ENCODE measurements at places on chromosomes 3 and 15.
A peak's percentile ranks its signal among the peaks of the same experiment; 100 is the strongest.

DNA sequence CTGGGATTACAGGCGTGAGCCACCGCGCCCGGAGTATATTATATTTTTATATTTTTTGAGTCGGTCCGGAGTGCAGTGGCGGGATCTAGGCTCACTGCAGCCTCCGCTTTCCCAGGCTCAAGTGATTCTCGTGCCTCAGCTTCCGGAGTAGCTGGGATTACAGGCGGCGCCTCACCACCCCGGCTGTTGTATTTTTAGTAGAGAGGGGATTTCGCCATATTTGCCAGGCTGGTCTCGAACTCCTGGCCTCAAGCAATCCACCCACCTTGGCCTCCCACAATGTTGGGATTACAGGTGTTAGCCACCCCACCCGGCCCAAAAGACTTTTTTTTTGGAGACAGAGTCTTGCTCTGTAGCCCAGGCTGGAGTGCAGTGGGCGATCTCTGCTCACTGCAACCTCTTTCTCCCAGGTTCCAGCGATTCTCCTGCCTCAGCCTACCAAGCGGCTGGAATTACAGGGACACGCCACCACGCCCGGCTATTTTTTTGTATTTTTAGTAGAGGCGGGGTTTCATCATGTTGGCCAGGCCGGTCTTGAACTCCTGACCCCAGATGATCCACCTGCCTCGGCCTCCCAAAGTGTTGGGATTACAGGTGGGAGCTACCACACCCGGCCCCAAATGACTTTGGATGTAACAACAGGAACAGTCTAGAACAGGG is 1.0 kb downstream of the ZNF589 start:
- DNase-seq, result no peak

DNA sequence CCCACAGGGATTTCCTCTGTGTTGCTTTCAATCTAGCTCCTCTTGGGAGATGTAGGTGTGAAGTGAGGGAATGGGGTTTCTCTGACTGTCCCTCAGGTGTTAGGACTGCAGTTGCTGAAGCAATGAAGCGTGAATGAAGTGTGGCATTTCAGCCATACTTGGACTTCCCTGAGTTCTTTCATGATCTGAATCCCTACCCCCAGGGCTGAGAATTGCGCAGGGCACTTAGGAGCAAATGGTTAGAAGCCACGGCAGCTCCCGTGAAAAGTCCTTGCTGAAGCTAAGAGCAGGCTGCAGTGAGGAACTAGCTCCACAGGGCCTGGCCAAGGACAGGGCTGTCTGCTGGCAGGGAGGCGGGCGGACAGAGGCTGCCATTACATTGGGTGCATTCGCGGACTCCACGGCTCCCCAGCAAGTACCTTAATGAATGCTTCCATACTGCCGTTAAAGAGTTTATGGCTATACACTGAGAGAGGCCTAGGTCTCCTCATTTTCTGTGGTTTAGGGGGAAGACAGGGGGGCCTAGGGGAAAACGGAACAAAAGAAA is 69.0 kb upstream of the RAD18 start:
- no peak for DNase-seq

DNA sequence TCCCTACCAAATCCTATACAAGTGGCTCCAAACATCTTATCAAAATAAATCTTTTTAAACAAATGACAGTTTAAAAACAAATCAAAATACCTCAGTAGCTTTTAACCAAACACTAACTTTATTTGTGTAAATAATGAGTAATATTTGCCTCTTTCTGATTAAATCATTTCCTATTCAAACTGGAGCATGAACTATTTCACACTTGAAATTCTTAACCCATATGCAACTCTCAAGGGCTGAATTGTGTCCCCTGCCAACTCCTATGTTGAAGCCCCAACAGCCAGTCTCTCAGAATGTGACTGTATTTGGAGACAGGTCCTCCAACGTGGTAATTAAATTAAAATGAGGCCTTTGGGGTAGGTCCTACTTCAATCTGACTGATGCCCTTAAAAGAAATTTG is 55.9 kb upstream of the MCTP2 start:
- DNase-seq, result no peak

GRCh38 chr3:173351886-173352285 is 45.7 kb upstream of the NLGN1 start:
- no peak for DNase-seq

- no peak for DNase-seq
These were observed 16.2 kb upstream of the SLC6A6 start for GRCh38 chr3:14386254-14386653.

DNA sequence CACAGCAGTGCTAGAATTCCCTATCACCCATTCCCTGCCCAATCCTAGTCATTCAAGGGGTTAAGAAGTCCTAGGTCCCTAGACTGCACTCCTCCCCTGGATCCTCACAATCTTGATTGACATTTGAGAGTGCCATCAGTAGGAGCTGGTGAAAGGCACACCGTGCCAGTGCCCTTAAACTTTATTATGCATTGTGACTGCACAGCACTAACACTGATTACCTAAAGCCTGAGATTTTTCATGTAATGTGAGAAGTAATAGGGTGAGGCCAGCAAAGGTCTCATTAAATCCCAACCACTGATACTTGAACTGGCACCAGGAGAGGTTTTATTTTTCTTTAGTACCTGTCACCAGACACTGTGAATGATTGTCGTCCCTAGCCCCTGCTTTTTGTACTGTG is 16.3 kb downstream of the GXYLT2 start:
- DNase-seq, result peak; percentile 42

DNA sequence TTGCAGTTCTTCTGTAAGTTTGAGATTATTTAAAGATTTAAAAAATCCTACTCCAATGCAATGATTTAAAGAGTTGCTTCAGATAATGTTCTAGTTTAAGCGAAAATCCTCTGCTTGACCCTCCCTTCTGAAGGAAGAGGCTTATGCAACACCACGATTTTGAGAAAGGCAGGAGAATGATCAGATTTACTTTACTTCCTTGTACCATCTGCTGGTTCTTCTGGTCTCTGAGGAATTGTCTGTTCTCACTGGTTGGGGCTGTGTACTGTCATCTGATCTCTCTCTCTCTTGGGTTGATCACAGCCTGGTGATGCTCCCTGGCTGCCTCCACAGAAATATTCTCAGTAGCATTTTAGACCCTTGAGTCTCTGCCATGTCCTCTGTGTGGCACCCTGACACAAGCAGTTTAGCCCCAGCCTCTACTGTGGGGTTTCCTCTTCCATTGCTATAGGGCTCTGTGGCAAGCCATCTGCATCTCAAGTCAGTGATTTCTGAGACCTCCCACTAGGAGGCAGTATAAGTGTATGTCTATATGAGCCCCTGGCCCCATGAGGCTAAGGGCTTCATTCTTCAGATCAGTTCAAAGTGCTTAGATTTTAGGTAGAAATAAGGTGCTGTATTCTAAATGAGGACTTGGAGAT is 50.8 kb upstream of the PLAAT1 start:
- DNase-seq, result no peak

GRCh38 chr15:42932833-42933515 is 12.4 kb upstream of the TTBK2 start:
- DNase-seq, result no peak

DNA sequence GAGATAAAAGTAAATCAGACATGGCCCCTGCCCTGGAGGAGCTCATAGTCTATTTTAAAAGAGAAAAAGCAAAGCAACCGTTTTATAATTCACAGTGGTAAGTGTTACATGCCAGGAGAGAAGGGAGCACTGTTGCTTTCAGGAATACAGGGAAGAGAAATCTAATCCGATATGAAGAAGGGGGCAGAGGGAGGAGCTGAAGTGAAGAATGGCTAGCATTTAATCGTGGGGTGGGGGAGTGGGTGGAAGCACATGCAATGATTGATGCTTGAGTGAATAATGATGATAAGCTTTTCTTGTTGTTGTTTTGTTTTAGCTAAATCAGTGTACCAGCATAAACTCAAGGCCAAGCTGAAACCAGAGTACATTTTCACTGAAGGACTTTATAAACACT is 629.5 kb downstream of the MAGI1 start:
- no peak for DNase-seq

GRCh38 chr15:96882121-96882772 is 551.7 kb downstream of the NR2F2 start:
- no peak for DNase-seq

GRCh38 chr3:143287403-143287802 is 167.8 kb downstream of the CHST2 start:
- no peak for DNase-seq

GRCh38 chr3:194197981-194198695 is 62.2 kb downstream of the HES1 start:
- DNase-seq, result no peak

GRCh38 chr15:38518084-38518483 is 46.5 kb downstream of the RASGRP1 start:
- DNase-seq, result no peak

GRCh38 chr3:128307781-128308469 is 154.6 kb downstream of the EEFSEC start:
- no peak for DNase-seq

- no peak for DNase-seq
These were observed 595.5 kb downstream of the GRM7 start for GRCh38 chr3:7456386-7456785.

GRCh38 chr3:137065381-137065780 is 107.6 kb downstream of the IL20RB start:
- DNase-seq, result peak; percentile 40

Measured in PC-9 (cell line).